Upper lobe of right lung (tissue), 1 donor: ENCODE measurements at places on chromosomes 12 and 14.

- no peak for DNase-seq
Measured at GRCh38 chr12:128806573-128806972, 17.2 kb downstream of the SLC15A4 start.

DNA sequence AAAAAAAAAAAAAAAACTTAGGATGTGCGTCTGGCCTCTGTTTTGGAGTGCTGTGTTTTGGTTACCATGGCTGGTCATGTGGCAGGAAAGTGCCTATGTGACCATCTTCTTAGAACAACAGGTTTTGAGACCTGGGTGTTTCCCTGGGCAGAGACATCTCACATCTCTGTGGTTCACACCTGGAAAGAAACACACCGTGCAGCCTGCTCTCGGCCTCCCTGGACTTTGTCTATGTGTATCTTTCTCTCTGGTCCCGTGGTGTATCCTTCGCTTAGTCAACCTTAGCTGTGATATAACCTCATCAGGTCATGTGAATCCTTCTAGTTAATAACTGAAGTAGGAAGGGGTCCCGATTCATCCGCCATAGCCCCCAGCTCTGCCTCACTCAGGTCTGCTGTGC, 22.6 kb downstream of the ACADS start:
- no peak for DNase-seq

GRCh38 chr12:92074889-92075288, 70.8 kb downstream of the BTG1 start:
- DNase-seq = no peak

DNA sequence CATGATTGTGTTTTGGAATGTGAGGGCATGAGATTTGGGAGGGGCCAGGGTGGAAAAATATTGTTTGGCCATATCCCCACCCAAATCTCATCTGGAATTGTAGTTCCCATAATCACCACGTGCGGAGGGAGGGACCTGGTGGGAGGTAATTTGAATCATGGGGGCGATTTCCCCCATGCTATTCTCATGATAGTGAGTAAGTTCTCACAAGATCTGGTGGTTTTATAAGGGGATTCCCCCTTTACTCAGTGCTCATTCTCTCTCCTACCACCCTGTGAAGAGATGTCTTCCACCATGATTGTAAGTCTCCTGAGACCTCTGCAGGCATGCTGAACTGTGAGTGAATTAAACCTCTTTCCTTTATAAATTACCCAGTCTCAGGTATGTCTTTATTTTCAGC, 15.7 kb downstream of the OR10P1 start:
- no peak for DNase-seq

DNA sequence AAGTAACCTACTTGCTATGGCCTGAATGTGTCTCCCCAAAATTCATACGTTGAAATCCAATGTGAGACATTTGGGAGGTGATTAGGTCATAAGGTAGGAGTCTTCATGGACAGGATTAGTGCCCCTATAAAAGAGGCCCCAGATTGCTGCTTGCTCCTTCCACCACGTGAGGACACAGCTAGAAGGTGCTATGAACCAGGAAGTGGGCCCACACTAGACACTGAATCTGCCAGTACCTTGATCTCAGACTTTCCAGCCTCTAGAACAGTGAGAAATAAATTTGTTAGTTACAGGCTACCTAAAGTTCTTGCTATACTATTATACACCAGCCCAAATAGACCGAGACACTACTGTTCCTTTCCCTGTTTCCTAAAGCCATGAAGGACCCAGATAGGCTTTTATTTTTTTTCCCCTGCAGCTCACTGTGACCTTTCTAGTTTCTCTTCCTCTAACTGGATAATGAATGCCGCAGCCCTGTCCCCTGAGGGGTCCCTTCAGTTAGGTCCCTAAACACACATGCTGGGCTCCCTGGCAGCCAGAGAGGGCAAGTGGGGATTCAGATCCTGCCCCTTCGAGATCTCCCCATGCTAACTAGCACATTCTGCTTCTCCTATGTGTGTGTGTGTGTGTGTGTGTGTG, 19.3 kb downstream of the SLC25A3 start:
- DNase-seq = no peak
